ENCODE measurements at places on chromosomes 2 and 18.

GRCh38 chr2:132923787-132924186 is 253.8 kb upstream of the LYPD1 start:
- ATAC-seq = no peak

DNA sequence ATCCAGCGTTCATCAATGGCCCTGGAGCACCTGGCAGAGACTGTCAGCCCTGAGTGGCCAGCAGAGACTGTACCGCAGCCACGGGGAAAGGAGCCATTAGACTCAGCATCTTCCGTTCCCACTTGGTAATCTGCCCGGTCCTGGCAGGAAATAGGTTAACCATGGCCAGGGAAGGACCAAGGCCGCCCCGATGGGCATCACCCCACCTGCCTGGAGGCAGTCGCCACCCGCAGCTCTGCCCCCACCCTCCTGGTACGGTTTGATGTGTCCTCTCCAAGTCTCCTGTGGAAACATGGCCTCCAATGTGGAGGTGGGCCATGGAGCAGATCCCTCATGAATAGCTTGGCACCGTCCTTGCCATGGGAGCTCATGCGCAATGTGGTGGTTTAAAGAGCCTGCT is 75.3 kb downstream of the RTP5 start:
- no peak for ATAC-seq

DNA sequence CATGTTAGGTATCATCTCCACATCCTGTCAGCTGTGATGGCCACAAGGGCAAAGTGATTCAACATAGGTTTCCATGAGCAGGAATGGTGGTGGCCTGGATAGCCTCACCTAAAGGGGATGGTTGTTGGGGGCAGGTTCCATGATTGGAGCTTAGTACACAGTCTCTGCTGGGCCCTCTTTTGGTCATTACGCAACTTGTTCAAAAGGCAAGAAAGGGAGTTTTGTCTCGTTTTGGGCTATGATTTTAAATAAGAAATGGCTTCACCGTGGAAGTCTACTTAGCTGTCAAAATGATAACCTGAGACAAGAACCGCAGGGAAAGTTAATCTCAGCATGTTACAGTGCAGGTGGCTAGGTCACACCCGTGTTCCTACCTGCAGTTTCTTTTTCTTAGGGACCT is 13.1 kb upstream of the MC4R start:
- ATAC-seq = no peak

- ATAC-seq = no peak
Observed at GRCh38 chr2:105243961-105244360, 2.4 kb downstream of the GPR45 start.

- no peak for ATAC-seq
Observed at GRCh38 chr2:40037303-40037702, 258.2 kb upstream of the THUMPD2 start.

DNA sequence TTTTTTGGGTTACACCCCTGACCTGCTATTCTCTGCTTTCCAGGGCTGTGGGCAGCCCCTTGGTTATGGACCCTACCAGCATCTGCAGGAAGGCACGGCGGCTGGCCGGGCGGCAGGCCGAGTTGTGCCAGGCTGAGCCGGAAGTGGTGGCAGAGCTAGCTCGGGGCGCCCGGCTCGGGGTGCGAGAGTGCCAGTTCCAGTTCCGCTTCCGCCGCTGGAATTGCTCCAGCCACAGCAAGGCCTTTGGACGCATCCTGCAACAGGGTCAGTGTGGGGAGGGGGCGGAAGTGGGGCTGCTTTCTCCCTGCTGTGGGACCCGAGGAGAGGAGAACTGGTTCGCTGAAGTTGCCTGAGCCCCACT is 9.7 kb upstream of the WNT10A start:
- ATAC-seq = no peak

- no peak for ATAC-seq
Observed at GRCh38 chr18:2486426-2486825, 84.9 kb downstream of the METTL4 start.

GRCh38 chr2:177063331-177063730 is 149.3 kb upstream of the HNRNPA3 start:
- no peak for ATAC-seq

GRCh38 chr2:238457927-238458324 is 31.2 kb downstream of the ASB1 start:
- peak; percentile 19 for ATAC-seq

- ATAC-seq = peak; percentile 64
Observed at GRCh38 chr2:37623971-37624900, 47.2 kb downstream of the CDC42EP3 start.

- no peak for ATAC-seq
Observed at GRCh38 chr2:236814593-236814992, 245.0 kb downstream of the ACKR3 start.

- ATAC-seq = no peak
Observed at GRCh38 chr2:101114815-101115214, 36.4 kb downstream of the TBC1D8 start.

DNA sequence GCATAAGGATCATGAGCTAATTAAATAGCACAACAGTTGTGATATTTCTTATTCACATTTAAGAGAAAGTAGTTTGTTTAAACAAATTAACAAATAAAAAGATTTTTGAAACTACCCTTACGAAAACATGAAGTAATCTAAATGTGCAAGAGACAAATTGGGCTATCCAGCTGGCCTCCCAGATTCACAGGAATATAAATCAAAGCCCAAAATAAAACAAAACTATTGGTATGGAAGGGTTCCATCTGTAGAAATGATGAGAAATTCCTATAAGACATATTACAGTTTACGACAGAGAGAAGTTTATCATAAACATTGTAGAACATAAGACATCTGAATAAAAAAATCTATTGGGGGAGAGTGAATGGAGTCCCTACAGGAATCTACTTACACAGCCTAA is 1125.1 kb downstream of the TDRD15 start:
- ATAC-seq = no peak

DNA sequence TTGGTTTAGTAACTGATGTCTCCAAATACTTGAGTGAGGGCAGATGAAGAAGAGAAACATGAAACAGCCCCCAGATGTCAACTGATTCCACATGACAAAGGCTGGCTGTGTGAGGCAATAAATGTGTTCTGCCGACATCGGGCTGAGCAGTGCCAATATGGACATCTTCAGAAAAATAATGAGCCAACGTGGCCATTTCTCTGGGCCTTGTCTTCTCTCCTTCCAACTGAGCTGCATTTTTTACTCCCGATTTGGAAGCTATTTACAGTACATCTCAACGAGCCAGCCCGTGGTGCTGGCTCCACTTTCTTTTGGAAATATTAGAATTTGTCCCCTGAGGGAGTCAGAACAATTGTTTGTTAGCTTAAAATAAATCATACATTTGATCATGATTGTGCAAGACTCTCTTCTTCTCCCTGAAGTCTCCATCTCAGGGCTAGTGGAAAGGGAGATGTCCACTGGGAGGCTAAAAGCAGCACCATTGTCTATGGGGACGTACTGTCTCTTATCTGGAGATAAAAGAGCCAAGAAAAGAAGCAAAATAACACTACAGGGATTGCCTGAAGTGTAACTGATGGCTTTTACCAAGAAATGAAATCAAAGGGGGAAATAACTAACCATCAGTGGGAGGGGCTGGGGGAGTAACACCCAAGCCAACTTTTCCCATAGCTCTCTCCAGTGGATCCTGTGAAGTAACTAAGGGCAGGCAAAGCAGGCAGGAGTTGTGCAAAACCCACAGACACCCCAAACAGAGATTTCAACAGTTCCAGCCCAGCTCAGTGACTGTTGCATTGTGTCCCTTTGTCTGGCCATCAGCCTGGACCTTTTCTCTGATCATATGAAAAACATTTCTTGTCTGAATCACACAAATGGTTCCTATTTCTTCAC is 114.8 kb downstream of the RDH14 start:
- no peak for ATAC-seq

GRCh38 chr18:76491776-76492668 is 3.0 kb downstream of the ZNF516 start:
- peak; percentile 45 for ATAC-seq

DNA sequence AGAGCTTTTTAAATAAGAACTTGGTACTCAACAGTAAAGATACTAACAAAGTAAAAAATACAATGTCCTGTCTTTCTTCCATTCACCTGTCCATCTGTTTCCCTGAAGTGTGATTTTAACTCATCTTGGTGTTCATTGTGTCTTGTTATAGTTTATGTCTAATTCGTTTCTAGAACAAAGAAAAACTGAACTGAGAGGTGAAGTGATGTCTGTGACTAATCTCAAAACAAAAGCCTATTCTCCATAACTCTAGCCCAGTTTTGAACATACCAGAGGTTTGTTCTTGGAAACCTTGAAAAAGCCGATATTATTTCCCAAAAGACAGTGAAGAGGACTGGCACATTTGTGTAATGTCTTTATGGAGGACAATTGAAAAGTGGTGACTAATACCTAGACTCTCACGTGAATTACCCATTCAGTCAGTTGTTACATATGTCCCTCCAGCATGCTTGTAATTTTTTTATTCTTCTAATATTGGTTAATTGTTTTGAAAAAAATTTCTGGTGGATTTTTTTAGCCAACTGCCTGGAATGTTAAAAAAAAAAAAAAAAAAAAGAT is 725.8 kb downstream of the SATB2 start:
- no peak for ATAC-seq

- peak; percentile 78 for ATAC-seq
Observed at GRCh38 chr18:49865401-49865800, 52.1 kb upstream of the ACAA2 start.

- no peak for ATAC-seq
Observed at GRCh38 chr2:104857262-104858005, 3.5 kb downstream of the POU3F3 start.

DNA sequence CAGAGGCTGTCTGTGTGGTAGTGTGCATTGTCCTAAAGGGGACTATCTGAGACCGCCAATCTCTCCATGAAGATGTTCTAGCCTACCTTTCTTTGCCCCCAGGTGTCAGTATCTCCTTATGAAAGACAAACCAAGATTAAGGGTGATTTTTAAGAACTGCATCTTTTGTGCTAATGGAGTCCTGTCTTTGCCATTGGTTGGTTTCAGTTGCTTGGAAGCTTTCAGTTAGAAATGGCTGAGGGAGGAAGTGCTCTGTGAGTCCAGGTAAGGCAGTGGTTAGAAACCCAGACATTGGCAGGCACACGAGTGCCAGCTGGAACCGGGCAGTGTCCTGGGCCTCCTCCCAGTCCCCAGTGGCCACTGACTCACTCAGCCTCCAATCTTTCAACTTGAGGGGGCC is 111.3 kb downstream of the DOCK10 start:
- no peak for ATAC-seq

DNA sequence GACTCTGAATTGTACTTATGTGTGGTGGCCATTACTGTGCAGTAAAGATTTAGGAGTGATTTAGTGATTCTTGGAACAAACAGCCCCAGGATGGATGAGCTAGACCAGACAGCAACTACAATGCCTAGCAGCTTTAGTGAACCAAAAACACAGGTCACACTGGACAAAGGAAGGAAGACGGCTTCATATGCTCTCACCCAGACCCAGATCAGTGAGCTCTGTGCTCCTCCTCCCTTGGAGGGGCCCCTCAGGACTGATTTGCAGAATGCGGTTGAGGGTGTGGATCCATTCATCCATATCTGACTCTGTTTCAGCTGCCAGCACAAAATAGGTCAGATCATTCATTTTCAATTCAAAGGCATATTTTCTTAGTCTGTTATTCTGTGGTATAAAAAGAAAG is 159.7 kb upstream of the CCDC195 start:
- ATAC-seq = no peak

DNA sequence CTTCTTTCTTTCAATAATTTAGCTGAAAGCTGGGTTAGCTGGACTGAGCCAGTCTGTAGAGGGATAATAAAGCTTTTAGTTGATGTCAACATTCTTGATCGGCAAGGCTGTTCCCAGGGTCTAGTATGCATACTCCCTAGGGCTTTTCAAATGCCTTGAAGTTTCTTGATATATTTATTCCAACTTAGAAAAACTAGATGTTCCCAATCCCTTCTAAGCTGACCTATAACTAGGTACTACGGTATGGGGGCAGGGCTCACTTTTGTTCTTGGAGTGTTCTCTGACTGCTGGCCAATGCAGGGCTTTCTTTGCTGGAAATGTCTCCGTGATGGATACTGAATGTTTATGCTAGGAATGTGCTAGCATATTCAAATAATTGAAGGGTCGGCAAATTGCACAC is 258.6 kb upstream of the TANK start:
- ATAC-seq = no peak

All from esophagus mucosa (tissue), 1 donor.